Breast epithelium (tissue), 4 donors: ENCODE measurements at places on chromosomes 5 and 9. TPM values are rescaled to one million over a fixed set of nuclear protein-coding genes. Genes with fewer than 3 reads are reported as not detected.
A peak's percentile ranks its signal among the peaks of the same experiment; 100 is the strongest.

- no peak for DNase-seq
- H3K27ac ChIP-seq, result no peak overlapping the region
- no peaks in the 10 kb centered on the region for H3K27me3 ChIP-seq
- H3K4me1 ChIP-seq, result no peaks in the 10 kb centered on the region
- peak overlapping the region; percentile 10 for H3K4me3 ChIP-seq
Observed at GRCh38 chr9:35322075-35322885, 160.5 kb downstream of the UNC13B start.

PGM5 gene
- 11.6 TPM for total RNA-seq

DNAJB5 gene
- 9.0 TPM for total RNA-seq

- no peaks in the 10 kb centered on the region for H3K27me3 ChIP-seq
- no peaks in the 10 kb centered on the region for H3K4me1 ChIP-seq
- H3K4me3 ChIP-seq, result no peak overlapping the region
Observed at GRCh38 chr9:14532456-14533115, 160.6 kb downstream of the ZDHHC21 start.

ADGRV1 gene
- 0.32 TPM for total RNA-seq

SHROOM1 gene
- total RNA-seq, result 12.6 TPM

DNA sequence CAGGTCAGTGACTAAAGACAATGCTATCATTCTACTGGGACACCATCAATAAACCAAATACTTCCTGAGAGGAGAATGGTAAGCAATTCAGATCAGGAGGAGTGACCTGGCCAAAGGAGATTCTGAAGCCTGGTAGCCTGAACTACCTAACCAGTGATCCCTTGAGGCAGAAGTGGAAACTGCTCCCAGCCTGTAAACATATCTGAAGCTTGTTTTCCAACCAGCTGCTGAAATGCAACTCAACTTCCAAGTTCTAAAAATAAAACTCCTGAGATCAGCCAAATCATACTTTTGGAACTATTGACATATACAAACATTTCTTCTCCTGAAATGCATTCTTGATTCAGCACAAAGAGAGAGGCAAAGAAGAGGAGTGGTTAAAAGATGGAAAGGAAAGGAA is 204.1 kb downstream of the EBF1 start:
- no peaks in the 10 kb centered on the region for H3K4me1 ChIP-seq
- no peak overlapping the region for H3K4me3 ChIP-seq
- DNase-seq, result no peak
- H3K36me3 ChIP-seq, result no peaks in the 10 kb centered on the region
- H3K27ac ChIP-seq, result peak overlapping the region; percentile 9

DNA sequence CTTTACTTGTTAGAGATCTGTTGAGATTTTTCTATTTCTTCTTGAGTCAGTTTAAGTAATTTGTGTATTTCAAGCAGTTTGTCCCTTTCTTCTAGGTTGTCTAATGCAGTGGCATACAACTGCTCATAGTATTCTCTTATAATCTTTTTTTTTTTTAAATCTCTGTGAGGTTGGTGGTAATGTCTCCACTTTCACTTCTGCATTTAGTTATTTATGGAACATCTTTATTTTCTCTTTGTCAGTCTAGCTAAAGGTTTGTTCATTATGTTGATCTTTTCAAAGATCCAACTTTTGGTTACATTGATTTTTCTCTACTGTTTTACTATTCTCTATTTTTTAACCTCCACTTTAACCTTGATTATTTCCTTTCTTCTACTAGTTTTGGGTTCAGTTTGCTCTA is 13.8 kb downstream of the FOXE1 start:
- H3K4me1 ChIP-seq, result no peaks in the 10 kb centered on the region
- no peaks in the 10 kb centered on the region for H3K36me3 ChIP-seq
- no peak for DNase-seq
- peaks cover 5% of the 10 kb centered on the region for H3K27me3 ChIP-seq

DNA sequence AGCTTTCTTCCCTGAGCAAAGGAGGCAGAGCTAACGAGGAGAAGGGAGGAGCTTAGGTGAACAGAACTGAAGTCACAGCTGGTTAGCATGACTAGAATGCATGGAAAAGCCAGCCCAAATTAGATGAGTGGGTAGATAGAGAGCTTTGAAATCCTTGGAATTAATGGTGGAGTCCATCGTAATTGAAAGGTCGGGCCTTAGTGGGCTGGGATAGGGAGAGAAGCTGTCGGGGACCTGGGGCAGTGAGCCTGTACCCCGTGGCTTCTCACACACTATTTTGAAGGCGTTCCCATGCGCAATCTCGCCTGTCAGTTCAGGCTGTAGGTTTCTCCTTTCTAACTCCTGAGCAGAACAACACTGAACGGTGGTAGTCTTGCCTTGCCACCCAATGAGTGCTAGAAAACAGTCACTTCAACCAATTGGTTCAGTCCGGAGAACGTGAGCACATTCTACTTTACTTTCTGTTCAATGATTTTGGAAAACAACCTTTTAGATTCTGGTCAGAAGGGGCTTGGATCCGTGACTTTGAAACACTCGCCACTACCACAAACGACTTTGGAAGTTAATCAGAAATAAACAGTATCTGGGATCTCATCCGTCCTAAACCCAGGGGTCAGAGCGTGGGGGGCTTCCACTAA is 655 bp upstream of the RAI14 start:
- peak overlapping the region; percentile 95 for H3K27ac ChIP-seq
- H3K36me3 ChIP-seq, result no peaks in the 10 kb centered on the region
- peak overlapping the region; percentile 96 for H3K4me3 ChIP-seq
- H3K4me1 ChIP-seq, result no peaks in the 10 kb centered on the region
- H3K27me3 ChIP-seq, result no peaks in the 10 kb centered on the region

- no peak for DNase-seq
- no peaks in the 10 kb centered on the region for H3K27me3 ChIP-seq
- no peaks in the 10 kb centered on the region for H3K4me1 ChIP-seq
- H3K27ac ChIP-seq, result no peak overlapping the region
Observed at GRCh38 chr5:86757824-86758223, 140.1 kb downstream of the COX7C start.

PCDHA9 gene
- 0.66 TPM for total RNA-seq

PCDHB13 gene
- 5.9 TPM for total RNA-seq

- H3K36me3 ChIP-seq, result peaks cover 3% of the 10 kb centered on the region
- no peak overlapping the region for H3K27ac ChIP-seq
- no peaks in the 10 kb centered on the region for H3K27me3 ChIP-seq
- DNase-seq, result no peak
- H3K4me3 ChIP-seq, result no peak overlapping the region
- H3K4me1 ChIP-seq, result peaks cover 8% of the 10 kb centered on the region
Observed at GRCh38 chr9:113156880-113157279, 6.1 kb downstream of the SLC31A2 start.

- no peaks in the 10 kb centered on the region for H3K27me3 ChIP-seq
- no peaks in the 10 kb centered on the region for H3K36me3 ChIP-seq
- H3K27ac ChIP-seq, result no peak overlapping the region
- no peak for DNase-seq
- no peaks in the 10 kb centered on the region for H3K4me1 ChIP-seq
Observed at GRCh38 chr5:155655569-155655968, 642.0 kb downstream of the KIF4B start.

DNA sequence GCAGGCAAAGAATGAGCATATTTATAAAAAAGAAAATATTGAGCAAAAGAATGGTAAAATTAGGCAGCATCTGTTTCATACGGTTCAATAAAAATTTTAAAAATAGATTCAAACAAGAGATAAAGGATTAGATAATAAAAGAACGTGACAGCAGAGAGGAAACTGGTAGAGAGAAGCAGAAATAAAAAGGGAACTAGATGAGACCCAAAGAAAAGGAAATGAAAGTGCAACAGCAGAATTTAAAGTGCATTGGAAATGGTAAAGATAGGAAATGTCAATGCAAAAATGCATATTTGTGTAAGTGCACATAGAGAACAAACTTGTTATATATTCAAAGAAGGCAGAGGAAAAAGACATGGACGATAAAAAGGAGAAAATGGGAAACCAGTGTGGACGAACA is 70.2 kb downstream of the SUSD1 start:
- no peak overlapping the region for H3K4me3 ChIP-seq
- no peak overlapping the region for H3K27ac ChIP-seq
- no peaks in the 10 kb centered on the region for H3K27me3 ChIP-seq

DNA sequence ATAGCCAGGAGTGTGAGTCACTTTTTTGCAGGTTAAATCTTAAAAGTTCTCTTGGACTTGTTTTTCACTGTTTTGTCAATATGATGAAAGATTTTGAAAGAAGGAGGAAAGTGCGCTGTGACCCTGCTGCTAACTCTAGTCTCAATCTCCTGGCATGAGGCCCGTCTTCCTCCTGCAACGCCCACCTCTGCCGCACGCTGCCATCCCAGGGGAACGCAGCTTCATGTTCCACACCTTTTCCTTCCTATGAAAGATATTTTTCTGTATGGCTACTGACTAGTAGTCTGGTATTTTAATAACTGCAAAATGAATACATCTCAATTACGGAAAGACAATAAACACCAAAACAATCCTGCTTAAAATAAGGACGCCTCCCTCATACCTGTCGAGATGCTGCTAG is 8.3 kb downstream of the PPIC start:
- DNase-seq, result no peak
- H3K36me3 ChIP-seq, result no peaks in the 10 kb centered on the region
- no peak overlapping the region for H3K27ac ChIP-seq
- H3K4me1 ChIP-seq, result no peaks in the 10 kb centered on the region

- DNase-seq, result no peak
- H3K27me3 ChIP-seq, result no peaks in the 10 kb centered on the region
- no peak overlapping the region for H3K27ac ChIP-seq
- H3K4me1 ChIP-seq, result peaks cover 4% of the 10 kb centered on the region
Observed at GRCh38 chr9:93076792-93077128, 18.3 kb downstream of the SUSD3 start.

GRCh38 chr9:128203024-128203706 is at the start of gene DNM1:
Gene DNM1, plus strand, starts transcription at chr9:128203379. Its CDS starts 92 bp downstream, at chr9:128203471.
- no peaks in the 10 kb centered on the region for H3K4me1 ChIP-seq
- peak within 1 kb of the TSS; percentile 65 for H3K4me3 ChIP-seq
- no peaks in the 10 kb centered on the region for H3K36me3 ChIP-seq
- DNase-seq, result no peak

DNA sequence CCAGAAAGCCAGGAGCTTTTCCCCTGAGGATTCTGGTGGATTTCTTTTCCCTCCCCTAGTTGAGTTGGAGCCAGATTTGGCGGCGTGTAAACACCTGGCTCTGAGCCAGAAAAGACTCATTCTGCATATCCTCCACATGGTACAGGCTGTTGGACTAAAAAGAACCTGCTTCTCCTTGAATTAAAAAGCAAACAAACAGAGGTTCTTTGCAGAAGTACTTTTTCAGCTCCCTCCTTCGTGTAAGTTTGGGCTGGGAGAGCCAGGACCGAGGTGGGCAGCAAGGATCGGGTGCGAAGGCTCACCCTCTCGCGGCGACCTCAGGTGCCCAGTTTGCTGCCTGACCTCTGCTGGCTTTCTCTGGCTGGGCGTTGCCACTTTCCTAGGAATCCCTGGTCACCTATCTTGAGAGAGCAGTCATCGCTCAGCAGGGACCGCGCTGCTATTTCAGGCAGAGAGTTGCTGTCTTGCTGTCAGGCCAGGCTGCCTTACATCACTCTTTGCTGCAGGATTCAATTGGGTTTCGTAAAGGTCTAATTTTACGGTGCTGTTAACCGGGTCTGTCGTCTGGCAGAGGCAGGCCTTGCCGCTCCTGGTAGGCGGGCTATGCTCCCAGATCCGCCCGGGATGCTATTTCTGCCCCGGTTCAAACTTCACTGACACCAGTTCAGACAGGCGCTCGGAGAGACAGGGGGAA is 3.2 kb downstream of the PAPPA start:
- peak overlapping the region; percentile 40 for H3K4me3 ChIP-seq
- DNase-seq, result no peak
- H3K27ac ChIP-seq, result peak overlapping the region; percentile 68
- H3K27me3 ChIP-seq, result no peaks in the 10 kb centered on the region

GRCh38 chr5:72393052-72393451 is 72.9 kb downstream of the PTCD2 start:
- no peaks in the 10 kb centered on the region for H3K36me3 ChIP-seq
- H3K27ac ChIP-seq, result peak overlapping the region; percentile 59
- no peaks in the 10 kb centered on the region for H3K4me1 ChIP-seq
- H3K4me3 ChIP-seq, result no peak overlapping the region

LCNL1 gene
- 0.29 TPM for total RNA-seq
